Effector CD8-positive, alpha-beta T cell (primary cell): ENCODE measurements at places on chromosomes 2 and 18.

DNA sequence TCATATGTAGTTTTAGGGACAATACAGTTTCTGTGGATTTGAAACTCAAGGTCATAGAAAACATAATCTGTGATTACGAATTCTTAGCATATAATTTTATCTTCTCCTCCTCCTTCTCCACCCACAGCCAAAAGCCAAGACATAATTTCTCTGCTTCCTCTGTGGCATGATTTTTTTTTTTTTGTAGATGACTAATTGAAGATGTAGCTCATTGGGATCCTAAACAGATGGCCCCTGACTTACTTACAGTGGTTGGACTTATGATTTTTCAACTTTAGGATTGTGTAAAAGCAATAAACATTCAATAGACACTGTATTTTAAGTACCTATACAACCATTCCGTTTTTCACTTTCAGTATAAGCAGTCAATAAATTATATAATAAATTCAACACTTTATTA lies 42.3 kb downstream of the FSIP2 start:
- no peak for DNase-seq

DNA sequence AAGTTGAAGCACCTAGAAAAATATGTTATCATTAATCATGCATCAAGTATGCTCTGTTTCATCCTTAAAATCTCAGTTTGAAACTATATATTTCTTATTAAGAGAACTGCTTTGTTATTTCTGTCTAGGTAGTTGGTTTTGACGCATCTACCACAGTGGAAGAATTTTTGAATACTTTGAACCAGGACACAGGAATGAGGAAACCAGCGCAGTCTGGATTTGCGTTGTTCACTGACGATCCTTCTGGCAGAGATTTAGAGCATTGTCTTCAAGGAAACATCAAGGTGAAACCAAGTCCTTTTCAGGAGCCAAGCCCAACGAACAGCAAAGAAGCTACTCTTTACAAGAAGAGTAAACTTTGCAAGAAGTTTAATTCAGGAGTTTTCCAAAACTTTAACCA lies 30.1 kb upstream of the DYNC2LI1 start:
- DNase-seq, result no peak

GRCh38 chr2:111990375-111990774 lies 64.7 kb upstream of the TMEM87B start:
- DNase-seq, result no peak

GRCh38 chr2:182393270-182393760 lies 33.5 kb downstream of the PDE1A start:
- DNase-seq, result no peak

- DNase-seq, result no peak
These were observed 118.0 kb upstream of the RAB27B start for GRCh38 chr18:54710074-54710899.

DNA sequence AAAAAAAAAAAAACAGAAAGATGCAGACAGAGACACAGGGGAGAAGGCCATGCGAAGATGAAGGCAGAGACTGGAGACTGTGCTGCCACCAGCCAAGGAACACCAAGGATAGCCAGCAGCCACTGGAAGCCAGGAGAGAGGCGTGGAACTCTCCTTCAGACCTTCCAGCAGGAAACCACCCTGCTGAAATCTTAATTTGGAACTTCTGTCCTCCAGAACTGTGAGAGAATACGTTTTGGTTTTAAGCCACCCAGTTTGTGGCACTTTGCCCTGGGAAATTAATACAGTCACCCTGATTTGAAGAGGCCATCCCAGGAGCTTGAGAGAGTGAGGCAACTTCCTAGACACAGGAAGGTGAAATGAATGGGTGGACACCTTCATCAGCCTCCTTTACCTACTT lies 93.7 kb downstream of the IRS1 start:
- no peak for DNase-seq

DNA sequence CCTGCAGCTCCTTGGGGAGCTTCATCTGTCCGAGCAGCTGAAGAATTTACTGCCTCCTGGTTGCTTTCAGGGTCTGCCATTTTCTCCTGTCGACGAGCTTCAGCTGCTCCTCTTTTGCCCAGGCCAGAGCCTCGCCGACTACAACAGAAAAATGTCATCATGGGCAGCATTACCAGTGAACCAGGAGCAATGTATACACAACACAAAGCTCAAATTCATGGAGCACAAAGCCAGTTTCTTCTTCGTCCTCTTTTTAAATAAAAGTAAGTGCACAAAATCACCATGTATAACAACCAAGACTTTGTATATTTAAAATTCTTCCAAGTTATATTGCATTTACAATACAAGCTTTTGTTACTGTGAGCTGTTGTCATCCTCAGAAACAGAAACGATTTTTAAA lies 85.0 kb downstream of the TRIP12 start:
- DNase-seq, result no peak

GRCh38 chr2:234852941-234853340 lies 98.9 kb upstream of the SH3BP4 start:
- DNase-seq, result no peak

- DNase-seq, result no peak
These were observed 78.4 kb downstream of the TRIM43 start for GRCh38 chr2:95670167-95670566.

DNA sequence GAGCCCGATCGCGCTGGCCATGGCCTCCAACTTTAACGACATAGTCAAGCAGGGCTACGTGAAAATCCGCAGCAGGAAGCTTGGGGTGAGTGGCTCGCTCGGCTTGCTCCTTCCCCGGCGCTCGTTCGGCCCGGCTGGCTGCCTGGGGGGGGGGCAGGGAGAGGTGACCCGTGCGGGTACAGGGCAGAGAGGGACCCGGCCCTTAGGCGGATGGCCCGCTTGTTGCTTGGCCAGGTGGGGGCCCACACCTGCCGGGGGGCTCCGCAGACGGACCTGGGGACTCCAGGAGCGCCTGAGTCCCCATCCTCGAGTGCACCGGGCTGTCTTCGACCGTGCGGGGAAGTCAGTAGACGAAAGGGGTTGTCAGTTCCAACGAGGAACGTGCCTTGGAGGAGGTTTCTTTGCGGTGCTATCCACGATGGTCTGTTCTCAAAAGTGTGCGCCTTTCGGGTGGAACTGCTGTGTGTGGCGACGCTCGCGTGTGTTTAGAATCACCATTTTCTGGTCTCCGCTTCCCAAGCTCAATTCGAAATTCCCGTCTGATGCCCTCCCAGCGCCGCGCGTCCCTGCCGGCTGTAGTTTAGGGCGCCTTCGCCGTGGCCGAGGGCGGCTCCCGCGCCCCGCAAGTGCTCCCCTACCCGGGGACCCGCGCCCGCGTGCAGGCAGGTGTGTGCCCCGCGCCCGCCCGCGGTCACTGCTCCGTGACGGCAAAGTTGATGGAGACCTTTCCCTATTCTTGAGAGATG lies 711 bp downstream of the DOK6 start:
- no peak for DNase-seq

GRCh38 chr18:2686349-2686968 lies 30.9 kb downstream of the SMCHD1 start:
- DNase-seq, result no peak

GRCh38 chr2:224109751-224110150 lies 70.7 kb upstream of the SERPINE2 start:
- no peak for DNase-seq

GRCh38 chr2:195057001-195057400 lies 600.0 kb upstream of the SLC39A10 start:
- DNase-seq, result no peak

DNA sequence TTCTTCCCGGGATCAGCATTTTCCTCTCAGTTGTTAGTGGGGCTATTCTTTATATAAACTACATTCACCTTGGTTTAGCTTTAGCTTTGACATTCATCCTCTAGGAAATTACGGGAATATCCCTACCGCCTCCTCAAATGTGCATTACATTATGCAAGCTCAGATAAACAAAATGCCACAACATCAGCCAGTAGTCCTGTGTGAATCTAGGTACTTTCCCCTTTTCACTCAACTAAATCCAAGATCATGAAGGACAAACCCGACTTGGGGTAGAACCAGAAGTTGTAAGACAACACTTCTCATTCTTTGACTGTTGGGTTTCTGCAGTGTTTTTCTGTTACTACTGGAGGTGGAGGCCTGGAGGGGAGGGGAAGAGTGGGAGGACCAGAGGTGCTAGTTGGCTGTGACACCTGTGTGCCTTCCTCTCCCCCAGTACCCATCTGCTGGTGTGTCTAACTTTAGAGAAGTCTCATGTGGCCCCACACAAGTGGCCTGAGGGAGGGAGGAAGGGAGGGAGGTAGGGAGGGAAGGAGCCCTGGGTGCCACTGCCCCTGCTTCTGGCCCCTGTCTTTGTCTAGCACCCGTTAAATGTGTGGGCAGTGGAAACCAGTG lies 84.8 kb upstream of the BCL2L11 start:
- no peak for DNase-seq

DNA sequence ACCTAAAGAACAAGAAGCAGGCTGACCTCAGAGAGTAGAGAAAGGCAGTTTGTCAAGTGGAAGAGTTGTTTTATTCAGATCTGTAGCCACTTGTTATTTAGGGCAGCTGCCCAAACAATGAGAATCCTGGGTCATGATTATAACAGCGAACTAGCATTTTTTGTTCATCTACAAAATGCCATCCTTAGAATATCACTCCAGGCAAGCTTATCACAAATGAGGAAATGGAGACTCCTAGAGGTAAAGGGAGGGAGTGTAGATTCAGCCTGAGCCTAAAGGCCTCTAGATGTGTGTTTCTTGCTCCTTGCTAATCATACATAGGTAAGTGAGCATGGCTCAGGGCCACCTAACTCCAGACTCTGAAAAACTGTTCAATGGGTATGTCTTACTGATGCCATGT lies 126.1 kb downstream of the HNMT start:
- no peak for DNase-seq

- no peak for DNase-seq
These were observed 93.1 kb downstream of the TNFRSF11A start for GRCh38 chr18:62418258-62418657.

DNA sequence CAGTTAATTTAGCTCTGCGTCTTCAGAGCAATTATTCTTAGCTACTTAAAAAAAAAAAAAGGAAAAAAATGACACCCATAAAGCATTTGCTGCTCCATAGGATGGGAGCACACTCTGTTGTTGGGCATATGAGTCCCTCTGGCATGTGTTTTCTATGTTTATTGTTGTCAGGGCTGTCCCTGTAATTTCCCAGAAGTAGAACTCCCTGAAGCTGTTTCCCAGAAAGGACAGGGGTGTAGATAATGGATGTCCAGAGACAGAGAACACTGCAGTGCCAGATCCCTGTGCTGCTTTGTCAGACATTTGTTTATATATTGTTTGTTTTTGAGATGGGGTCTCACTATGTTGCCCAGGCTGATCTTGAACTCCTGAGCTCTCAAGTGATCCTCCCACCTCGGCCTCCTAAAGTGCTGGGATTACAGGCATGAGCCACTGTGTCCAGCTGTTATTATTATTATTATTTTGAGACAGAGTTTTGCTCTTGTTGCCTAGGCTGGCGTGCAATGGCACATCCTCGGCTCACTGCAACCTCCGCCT lies 32.6 kb downstream of the GALM start:
- DNase-seq, result no peak

- DNase-seq, result no peak
These were observed 81.0 kb downstream of the APLF start for GRCh38 chr2:68548396-68548795.

GRCh38 chr2:128090575-128090944 lies 440 bp upstream of the UGGT1 start:
- DNase-seq, result no peak

- DNase-seq, result no peak
These were observed 18.4 kb downstream of the SLC4A3 start for GRCh38 chr2:219645631-219646527.

DNA sequence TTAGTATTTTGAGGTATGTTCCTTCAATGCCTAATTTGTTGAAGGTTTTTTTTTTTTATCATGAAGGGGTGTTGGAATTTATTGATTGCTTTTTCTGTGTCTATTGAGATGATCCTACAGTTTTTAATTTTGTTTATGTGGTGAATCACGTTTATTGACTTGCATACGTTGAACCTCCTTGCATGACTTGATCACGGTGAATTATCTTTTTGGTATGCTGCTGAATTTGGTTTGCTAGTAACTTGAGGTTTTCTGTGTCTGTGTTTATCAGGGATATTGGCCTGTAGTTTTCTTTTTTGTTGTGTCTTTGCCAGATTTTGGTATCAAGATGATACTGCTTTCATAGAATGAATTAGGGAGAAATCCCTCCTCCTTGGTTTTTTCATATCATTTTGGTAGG lies 23.9 kb downstream of the CLIP4 start:
- DNase-seq, result no peak

DNA sequence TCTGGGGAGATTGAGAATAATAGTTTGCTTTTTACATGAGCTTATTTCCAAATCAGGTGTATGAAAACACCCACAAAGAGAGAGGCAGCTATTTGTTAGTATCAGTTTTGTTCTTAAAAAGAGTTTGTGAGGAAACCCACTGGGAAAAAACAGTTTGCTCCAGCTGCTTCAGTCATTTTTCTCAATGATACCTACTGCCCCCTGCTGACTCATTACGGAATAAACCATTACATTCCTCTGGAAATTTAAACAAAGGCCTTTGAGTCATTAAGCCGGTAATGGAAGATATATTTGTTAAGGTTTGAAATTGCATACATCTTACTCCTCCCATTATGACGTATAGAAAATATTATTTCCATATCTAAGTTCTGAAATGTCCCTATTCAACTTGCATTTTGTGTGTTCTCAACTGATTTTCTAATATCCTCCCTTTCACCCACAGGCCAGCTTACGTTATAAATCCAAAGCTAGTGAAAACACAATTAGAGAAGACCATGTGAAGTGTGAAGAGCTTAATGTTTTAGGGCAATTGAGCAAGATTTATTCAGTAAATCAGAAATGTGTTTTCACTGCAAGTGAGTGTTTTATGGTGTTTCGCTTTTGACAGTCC lies 761.6 kb downstream of the DSC3 start:
- DNase-seq, result no peak

GRCh38 chr18:41967680-41968079 lies 12.6 kb downstream of the PIK3C3 start:
- DNase-seq, result no peak

- no peak for DNase-seq
These were observed 892 bp downstream of the CELF4 start for GRCh38 chr18:37564711-37565100.

DNA sequence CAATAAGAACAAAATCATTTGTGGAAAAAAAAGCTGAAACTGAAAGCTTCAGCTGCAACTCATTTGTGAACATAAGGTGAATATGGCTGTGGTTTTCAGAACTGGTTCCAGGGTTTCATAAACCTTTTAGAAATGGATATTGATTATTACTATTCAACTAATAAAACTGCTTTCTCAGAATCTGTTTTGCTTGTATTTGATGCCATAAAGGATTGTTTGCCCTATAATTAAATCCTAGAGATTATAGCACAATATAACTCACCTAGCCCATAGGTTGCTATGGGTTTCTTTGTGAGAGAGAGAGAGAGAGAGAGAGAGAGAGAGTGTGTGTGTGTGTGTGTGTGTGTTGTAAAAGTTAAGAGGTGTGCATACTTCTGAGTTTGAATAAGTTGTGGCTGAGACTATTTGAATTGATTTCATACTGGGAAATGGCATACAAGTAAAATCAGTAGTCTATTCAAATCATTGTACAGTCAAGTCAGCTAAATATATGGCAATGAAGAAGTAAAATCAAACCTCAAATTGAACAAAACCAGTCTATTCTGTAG lies 339.2 kb downstream of the ARHGAP15 start:
- DNase-seq, result no peak
